ENCODE measurements at places on chromosomes 5 and 9.
A peak's percentile ranks its signal among the peaks of the same experiment; 100 is the strongest.

DNA sequence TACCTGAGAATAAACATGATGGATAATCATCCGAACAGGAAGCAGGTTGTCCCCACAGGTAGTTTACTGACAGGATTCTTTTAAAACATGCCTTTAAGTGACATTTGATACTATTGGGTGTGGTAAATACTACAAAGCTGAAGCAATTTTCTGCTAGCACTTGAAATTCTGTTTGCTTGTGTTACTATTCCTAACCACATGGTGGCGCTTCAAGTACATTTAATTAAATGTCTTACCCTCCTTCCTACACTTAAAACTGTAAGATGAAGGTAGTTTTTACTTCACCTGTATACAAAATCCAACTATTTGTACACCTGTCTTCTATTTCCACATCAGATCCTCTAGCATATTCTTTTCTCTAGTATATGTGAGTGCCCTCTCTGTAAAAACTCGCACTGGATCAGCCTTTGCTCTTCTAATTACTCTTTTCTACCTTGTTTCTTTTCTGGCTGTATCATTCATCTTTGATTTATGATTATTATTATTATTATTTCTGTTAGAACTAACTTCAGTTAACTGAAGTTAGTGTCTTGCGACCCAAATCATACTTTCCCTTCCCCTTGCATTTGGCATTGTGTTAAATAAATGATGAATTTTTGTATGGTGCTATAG is 18.4 kb downstream of the SLC25A46 start:
- peak; percentile 61 for DNase-seq

GRCh38 chr5:112121258-112121657 is 297.8 kb downstream of the EPB41L4A start:
- no peak for DNase-seq

- DNase-seq, result no peak
Observed at GRCh38 chr9:3809724-3810123, 283.9 kb upstream of the RFX3 start.

DNA sequence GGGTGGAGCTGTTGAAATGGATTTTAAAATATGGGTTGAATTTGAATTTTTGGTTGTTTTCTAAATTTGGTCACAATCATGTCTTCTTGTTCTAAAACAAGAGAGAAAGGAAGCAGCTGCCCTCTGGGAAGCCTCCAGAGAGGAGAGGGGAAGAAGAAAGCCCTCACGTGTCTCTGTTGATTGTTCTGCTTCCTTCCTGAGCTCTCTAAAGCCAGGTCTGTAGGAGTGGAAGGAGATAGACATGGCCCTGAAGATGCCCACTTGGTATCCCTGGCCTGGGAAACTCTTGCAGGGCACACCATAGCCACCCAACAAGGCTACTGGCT is 59.6 kb downstream of the GALNT12 start:
- no peak for DNase-seq

- no peak for DNase-seq
Observed at GRCh38 chr5:107118184-107119019, 552.3 kb downstream of the EFNA5 start.

DNA sequence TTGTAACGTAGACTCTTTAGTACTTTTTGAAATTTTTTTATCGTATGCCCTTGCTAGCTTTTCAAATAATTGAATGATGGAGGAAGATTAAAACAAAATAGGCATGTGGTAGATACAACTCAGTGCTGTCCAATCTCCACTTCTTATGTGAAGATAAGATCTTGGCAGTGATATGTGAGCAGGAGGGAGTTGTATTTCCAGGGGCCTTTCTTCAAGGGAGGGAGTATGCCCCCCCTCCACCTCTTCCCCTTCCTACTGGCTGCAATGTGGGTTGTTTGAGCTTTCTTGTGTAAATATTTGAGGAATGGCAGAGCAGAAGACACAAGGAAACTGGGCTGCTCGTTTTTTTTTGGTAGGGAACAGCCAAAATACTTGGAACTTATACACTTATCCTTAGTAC is 374.9 kb downstream of the PSAT1 start:
- no peak for DNase-seq

DNA sequence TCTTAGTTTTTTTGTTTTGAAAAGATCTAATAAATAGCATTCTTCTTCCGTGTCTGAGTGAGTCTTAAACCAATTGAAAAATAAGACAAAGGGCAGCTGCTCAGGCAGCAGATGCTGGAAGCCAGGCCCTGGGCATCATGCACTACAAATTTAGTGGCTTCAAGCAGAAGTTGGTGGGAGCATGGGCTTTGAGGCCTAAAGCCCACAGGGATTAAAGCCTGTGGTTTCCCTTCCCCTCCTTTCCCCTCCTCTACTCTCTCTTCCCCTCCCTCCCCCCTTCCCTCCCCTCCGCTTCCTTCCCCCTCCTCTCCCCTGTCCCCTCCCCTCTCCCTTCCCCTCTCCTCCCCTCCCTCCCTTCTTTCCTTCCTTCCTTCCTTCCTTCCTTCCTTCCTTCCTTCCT is 20.1 kb upstream of the KIF4B start:
- DNase-seq, result no peak

- no peak for DNase-seq
Observed at GRCh38 chr5:20305463-20305862, 317.5 kb upstream of the CDH18 start.

DNA sequence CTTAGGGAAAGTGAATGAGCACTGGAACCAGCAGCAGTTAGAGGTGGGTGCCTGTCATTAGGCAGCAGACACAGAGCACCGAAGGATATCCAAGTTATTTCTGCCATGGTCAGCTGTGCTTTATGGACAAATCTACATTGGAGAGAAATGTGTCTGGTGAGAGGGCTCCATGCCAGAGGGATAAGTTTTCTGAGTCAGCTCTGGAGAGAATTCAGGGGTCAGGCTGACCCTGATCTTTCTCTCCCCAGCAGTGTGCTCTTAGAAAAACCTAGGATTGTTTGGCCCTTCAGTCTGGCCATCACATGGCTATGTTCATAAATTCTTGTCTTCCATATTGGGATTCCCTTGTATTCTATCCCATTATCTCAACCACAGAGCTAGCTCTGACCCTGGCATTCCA is 8.9 kb upstream of the IL17B start:
- DNase-seq, result no peak

- DNase-seq, result no peak
Observed at GRCh38 chr9:5743109-5743508, 89.8 kb downstream of the ERMP1 start.

- DNase-seq, result no peak
Observed at GRCh38 chr9:119844431-119844830, 475.2 kb upstream of the BRINP1 start.

GRCh38 chr5:37662362-37662761 is 177.5 kb downstream of the GDNF start:
- no peak for DNase-seq

DNA sequence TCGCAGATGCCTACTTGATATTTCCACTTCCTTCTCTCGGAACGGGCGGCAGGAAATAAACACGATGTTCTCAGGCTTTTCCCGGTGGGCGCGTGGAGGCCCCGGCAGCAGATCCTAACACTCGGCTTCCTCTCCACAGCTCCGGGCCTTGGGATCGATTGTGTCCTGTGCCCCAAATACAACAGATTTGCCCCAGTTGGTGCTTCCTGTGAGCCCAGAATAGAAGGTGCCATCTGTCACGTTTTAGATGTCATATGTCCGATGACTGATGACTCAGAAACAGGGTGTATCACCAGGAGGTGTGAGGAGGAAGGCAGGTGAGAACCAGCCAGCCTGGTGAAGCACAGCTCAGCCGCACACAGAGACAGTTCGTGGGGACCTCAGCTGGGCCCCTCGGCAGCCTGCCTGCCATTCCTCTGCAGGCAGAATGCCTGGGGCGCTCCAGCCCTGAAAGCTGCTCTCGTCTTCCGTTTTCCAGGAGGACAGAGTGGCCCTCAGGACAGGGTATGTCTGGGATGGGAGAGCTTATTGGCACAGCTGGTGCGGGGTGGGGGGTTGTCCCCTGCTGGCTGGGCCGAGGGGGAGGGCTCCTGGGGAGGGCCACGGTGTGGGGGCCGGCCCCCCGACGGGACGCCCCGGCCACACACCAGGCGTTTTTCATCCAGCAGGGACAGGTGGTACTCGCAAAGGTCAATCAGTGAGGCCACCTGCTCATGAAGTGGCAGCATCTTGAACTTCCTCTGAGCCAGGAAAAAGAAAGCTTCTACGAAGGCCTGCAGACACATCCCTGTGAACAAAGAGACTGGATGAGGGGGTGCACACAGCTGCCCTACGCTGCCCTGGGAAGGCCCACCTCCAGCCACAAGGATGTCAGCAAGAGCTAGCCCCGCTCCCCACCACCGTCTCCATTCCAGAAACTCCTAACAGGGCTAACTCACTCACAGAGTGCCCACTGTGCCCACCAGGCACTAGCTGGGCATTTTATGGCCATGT is 171.0 kb downstream of the DAB2IP start:
- no peak for DNase-seq

DNA sequence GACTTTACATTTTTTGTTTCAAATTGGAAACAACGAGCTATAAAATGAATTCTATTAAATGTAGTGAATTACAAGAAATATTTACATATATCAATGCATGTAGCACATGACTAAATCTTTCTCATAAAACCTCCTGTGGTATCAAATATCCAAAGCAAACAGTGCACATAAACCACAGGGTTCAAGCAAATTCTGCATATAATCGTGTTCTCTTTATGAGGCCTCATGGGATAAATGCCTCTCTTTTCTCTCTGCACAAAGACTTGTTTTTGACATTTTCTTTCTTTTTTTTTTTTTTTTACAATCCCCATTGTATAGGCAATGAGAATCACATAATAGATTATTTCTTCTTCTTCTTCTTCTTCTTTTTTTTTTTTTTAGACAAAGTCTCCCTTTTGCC is 1117.2 kb upstream of the DMAC1 start:
- no peak for DNase-seq

DNA sequence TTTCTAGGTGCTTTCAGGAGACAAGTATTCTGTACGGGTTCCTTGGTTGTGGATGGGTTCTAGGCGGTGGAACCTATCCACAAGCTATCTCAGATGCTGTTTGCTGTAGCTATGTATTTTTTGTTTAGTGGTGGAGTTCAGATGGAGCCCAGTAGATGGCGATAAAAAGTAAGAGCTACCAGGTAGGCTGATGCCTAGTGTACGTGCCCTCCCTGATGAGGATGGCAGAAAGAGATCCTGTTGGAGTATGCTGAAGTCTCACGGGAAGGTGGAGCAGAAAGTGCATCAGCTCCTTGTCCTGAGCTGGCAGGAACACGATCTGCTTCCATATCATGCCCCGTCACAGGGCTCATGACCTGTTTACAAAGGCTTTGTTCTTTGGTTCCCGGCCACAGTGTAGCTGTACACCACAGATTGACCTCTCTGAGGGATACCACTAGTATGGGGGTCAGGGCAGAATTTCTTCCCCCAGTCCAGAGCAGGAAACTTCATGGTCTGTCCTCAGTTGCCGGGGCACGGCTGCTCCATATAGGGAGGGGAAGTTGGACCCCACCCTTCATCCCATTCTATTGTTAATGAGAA is 12.6 kb upstream of the UGT3A2 start:
- DNase-seq, result peak; percentile 29

- no peak for DNase-seq
Observed at GRCh38 chr5:109357807-109358206, 52.0 kb downstream of the PJA2 start.

DNA sequence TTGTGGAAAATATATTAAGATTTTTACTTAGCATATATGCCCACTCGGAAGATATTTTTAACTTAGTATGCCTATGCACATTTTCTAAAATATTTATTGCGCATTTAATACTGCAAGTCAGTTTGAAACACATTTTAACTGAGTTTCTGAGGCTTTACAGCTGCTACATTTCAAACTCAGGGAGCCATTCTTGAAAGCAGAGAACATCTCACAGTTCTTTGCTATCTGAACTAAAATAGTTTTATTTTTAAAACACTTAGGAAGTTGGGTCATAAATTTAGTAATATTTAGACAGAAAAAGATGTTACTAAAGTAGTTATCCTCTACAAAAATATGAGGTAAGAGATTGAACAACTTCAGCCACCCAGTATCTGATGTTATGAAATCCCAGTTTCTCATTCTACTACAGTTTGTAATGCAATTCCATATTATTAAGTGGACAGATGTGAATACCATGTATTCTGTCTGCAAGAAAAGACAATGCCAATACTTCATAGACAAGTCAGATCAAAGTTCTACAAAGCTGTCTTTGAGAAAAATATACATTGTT is 409.9 kb upstream of the EDIL3 start:
- DNase-seq, result no peak

- no peak for DNase-seq
Observed at GRCh38 chr9:111831371-111832108, 36.8 kb upstream of the SHOC1 start.

- DNase-seq, result no peak
Observed at GRCh38 chr5:158465086-158465972, 606.4 kb upstream of the CLINT1 start.

DNA sequence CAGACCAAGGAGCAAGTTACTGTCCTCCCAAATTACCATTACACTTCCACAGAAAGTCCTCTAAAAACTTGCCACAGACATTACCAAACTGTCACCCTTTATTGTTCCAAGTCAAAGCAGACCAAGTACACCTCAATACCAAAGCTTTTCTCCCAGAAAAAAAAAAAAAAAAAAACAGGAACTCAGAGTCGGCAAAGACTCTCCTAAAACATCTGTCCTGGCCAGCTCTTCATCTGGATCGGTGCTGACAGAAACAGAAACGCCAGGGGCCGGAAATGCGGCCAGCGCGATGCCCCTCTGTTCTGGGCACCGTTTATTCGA is 718 bp downstream of the DEPDC1B start:
- DNase-seq, result no peak

GRCh38 chr9:125438506-125439433 is 177.1 kb downstream of the GAPVD1 start:
- no peak for DNase-seq

DNA sequence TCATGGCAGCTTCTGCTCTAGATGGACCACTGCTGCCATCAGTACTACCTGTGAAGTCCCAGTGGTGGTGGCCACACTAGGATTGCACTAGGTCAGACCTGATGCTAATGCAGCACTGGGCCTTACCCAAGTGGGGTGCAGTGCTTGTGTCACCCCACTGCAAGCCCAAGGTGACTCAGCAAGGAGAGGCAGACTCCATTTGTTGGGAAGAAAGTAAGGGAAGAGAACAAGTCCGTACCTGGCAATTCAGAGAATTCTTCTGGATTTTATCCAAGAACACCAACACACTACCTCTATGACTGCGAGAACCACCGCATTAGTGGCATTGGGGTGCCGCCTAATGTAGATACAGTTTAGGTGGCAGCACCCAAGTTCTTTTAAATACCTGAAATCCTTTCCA is 34.0 kb upstream of the TYRP1 start:
- DNase-seq, result no peak

DNA sequence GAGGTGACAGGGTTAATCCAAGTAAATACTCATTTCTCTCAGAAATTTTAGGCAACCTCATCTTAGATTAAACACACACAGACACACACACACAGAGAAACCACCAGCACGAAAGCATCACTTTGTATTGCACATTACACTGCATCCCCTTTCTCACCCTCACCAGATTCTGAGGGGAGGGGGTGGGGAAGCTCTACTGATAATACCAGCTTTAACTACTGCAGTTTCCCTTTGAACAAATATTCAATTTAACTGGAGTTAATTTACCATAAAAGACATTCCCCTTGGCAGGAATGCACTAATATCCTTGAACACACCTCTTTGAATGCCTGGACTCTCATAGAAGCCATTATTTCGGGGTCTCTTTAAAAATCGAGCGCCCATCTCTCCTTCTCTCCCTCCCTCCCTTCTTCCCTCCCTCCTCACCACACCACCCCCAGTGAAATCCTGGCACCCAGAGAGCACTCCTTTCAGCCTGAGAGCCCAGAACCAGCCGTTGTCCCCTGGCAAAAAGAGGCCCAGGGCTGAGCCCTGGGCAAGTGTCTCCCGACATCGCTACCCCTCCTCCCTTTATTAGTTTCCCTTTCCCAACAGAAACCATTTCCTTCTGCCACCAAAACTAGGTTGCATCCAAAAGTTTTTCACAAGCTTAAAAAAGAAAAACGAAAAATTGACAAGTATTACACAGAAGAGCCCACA is 2.8 kb upstream of the NFIB start:
- DNase-seq, result no peak
